ENCODE measurements at places on chromosomes 2 and 18. TPM values are rescaled to one million over a fixed set of nuclear protein-coding genes. Genes with fewer than 3 reads are reported as not detected.

Gene BBS5
- 3.3 TPM for total RNA-seq

Gene GPC1
- 5.5 TPM for total RNA-seq

Gene FBLN7
- total RNA-seq: 0.95 TPM

Gene ASPRV1
- 0.40 TPM for total RNA-seq

DNA sequence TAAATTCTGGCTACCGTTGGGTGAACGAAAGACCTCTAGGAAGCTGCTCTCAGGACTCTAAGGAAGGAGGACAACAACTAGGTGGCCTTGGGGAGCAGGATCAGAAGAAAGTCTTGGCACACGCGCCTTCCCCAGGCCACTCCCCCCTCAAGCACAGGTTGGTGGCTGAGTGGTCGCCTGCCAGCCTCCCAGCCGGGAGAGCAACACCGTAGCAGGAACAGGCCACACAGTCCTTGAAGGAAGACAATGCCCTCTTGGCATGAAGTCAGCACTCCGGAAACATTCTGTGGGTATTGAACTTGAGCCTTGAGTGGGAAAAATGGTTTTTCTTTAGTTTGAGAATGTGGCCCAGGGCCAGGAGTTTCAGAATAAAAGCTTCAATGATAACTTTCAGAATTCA, 87.4 kb upstream of the AGAP1 start:
- H3K4me1 ChIP-seq: no peaks in the 10 kb centered on the region
- no peak overlapping the region for H3K4me3 ChIP-seq
- H3K27ac ChIP-seq: no peak overlapping the region
- no peaks in the 10 kb centered on the region for H3K36me3 ChIP-seq
- peaks cover 2% of the 10 kb centered on the region for H3K27me3 ChIP-seq

DNA sequence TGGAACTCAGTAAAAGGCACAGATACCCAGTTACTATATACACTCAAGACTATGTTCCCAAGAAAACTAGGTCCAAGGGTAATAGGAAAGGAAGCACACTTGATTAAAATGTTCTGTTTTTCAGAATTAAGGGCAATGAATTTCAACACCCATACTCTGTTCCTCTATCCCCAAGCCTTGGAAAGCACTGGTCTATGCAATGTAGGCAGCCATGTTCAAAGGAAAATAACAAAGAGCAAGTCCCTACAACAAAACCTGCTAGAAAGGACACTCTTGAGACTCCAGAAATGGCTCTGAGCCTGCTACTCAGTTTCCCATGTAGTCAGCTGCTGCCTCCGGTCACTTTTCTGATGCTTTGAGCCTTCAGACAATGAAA, 6.8 kb downstream of the CYB5A start:
- peak overlapping the region; percentile 15 for H3K27ac ChIP-seq
- H3K4me3 ChIP-seq: no peak overlapping the region
- no peaks in the 10 kb centered on the region for H3K36me3 ChIP-seq
- no peak for DNase-seq
- H3K4me1 ChIP-seq: peaks cover 97% of the 10 kb centered on the region

GRCh38 chr2:44388877-44389276, 27.1 kb downstream of the CAMKMT start:
- no peak overlapping the region for H3K27ac ChIP-seq
- H3K36me3 ChIP-seq: no peaks in the 10 kb centered on the region
- H3K4me1 ChIP-seq: no peaks in the 10 kb centered on the region
- no peaks in the 10 kb centered on the region for H3K27me3 ChIP-seq
- H3K4me3 ChIP-seq: no peak overlapping the region

All from HepG2 (cell line).